MCF 10A (cell line): ENCODE measurements at places on chromosomes 12 and 14.

- H3K4me1 ChIP-seq = no peaks in the 10 kb centered on the region
- no peaks in the 10 kb centered on the region for H3K27me3 ChIP-seq
- no peak overlapping the region for H3K4me3 ChIP-seq
- no peak overlapping the region for H3K27ac ChIP-seq
These were observed 149.0 kb upstream of the EEA1 start for GRCh38 chr12:93078059-93078458.

DNA sequence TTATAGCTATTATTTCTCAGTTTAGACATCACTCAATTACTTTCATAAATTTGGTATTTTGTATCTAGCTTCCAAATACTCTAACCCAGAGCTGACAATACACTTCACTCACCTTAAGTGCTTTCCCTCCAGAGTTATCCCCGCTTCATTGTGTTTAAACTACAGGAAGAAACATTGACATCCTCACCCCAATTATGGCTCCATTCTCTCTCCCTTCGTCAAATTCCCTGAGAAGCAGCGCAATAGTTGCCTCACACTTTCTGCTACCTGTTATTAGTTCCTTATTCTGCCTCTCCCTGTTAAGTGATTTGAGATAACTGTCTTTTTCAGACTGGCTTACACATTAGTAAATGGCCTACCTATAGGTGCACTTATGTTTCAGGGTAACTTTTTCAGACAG, 69.4 kb upstream of the AMIGO2 start:
- H3K4me3 ChIP-seq = no peak overlapping the region
- H3K27ac ChIP-seq = no peak overlapping the region
- no peaks in the 10 kb centered on the region for H3K27me3 ChIP-seq

DNA sequence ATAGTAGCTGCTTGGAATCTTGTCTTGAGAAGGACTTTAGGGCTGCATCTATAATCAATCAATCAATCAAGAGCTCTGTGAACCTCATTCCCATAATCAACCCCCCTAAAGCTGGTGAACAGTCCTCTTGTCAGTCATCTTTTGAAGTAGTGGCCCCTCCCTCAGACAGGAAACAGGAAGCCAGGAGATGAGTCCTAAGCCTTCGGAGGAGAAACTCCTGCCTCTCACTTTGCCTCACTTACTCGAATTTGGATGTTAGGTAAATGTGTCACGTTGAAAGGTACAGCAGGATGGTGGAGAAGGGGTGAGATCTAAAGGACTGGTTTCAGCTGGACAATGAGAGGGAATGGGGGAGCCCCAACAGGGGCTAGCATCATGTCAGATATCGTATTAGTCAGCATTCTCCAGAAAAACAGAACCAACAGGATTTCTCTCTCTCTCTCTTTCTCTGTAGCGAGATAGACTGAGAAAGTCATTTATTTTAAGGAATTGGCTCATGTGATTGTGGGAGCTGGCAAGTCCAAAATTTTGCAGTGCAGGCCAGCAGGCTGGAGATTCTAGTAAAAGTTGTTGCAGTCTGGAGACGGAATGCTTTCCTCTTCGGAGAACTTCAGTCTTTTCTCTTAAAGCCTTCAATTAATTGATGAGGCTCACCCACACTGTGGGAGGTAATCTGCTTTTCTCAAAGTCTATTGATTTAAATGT, 144.4 kb upstream of the PWP1 start:
- no peak for DNase-seq
- H3K27ac ChIP-seq = no peak overlapping the region
- H3K36me3 ChIP-seq = no peaks in the 10 kb centered on the region
- H3K27me3 ChIP-seq = no peaks in the 10 kb centered on the region
- H3K4me1 ChIP-seq = no peaks in the 10 kb centered on the region

- no peaks in the 10 kb centered on the region for H3K4me1 ChIP-seq
- no peak overlapping the region for H3K27ac ChIP-seq
- no peak overlapping the region for H3K4me3 ChIP-seq
- H3K27me3 ChIP-seq = no peaks in the 10 kb centered on the region
These were observed 58.5 kb downstream of the CAPS2 start for GRCh38 chr12:75271576-75271975.

DNA sequence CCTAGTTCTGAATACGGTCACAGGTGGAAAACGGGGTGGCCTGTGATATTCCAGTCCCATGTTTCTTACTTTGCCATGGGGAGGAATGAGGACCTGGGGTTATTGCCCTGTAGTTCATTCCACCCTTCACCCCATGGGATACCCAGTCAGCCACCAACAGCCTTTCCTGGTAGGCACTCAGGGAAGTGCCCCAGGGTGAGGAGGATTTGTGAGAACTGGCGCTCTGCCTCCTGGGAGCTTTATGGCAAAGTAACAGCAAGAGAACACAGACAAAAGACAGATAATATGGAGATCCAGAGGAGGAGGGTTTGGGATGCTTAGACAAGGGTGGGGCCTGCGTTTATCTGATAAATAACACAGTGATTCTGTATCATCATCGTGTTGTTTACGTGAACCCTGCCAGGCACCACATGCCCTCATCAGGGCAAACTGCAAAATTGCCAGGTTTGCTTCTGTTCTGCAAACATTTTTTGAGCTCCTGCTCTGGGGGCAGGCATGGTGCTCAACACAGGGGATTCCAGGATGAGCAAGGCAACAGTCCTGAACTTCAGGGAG, 223.5 kb downstream of the SLC41A2 start:
- H3K4me3 ChIP-seq = no peak overlapping the region
- H3K27me3 ChIP-seq = no peaks in the 10 kb centered on the region
- DNase-seq = no peak

DNA sequence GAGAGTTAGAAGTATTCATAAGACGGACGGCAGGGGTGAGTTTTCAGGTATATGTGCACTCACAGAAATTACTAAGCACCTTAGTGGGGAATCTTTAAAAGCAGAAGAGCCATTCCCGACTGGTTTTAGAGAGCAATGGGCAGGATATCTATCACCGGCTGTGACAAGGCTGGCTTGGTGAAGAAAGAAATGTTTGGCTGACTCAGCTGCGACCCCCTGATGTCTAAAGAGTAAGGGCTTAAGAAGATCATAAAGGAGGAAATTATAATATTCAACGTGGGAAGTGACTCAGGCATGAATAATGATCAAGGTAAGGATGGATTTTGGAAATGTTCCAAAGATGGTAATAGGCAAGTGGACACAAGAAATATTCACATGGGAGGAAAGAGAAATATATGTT, 407.6 kb downstream of the TMEM132D start:
- no peak overlapping the region for H3K4me3 ChIP-seq
- H3K27ac ChIP-seq = no peak overlapping the region
- H3K4me1 ChIP-seq = no peaks in the 10 kb centered on the region
- no peaks in the 10 kb centered on the region for H3K36me3 ChIP-seq
- DNase-seq = peak; percentile 8
- H3K27me3 ChIP-seq = no peaks in the 10 kb centered on the region

DNA sequence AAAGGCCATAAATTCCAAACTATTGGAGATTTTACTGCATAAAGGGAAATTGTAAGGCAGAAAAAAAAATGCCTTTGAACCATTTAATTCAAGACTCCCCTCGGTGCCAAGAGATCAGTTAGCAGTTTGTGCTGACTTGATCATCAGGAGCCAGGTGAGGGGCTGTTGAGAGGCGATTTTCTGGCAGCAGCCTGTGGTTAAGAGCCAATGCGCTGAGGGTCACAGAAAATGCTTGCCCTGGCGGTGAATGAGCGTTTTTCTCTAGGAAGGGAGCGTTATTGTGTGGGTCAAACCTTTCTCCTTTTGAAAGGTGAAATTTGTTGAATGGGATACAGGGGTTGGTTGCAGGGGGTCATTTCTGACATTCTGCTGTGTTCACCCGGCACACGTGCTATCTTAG, 4.7 kb downstream of the SRRM4 start:
- no peaks in the 10 kb centered on the region for H3K36me3 ChIP-seq
- DNase-seq = no peak
- no peak overlapping the region for H3K27ac ChIP-seq
- no peaks in the 10 kb centered on the region for H3K27me3 ChIP-seq
- H3K4me3 ChIP-seq = no peak overlapping the region
